Right lobe of liver (tissue), 6 donors: ENCODE measurements at places on chromosomes 16 and 17. TPM values are rescaled to one million over a fixed set of nuclear protein-coding genes. Genes with fewer than 3 reads are reported as not detected.
A peak's percentile ranks its signal among the peaks of the same experiment; 100 is the strongest.

Gene CHST5
- total RNA-seq: not detected

Gene USB1
- 63.3 TPM for total RNA-seq

Gene C17orf107
- total RNA-seq: 2.5 TPM

Gene CFAP119
- 1.8 TPM for total RNA-seq

Gene CD300E
- total RNA-seq: 0.07 TPM

Gene ATP1B2
- 0.66 TPM for total RNA-seq

Gene SLC5A11
- 1.1 TPM for total RNA-seq

Gene HAS3
- 0.66 TPM for total RNA-seq

Gene SPAG5
- total RNA-seq: 8.7 TPM

- DNase-seq: no peak
- H3K4me1 ChIP-seq: no peaks in the 10 kb centered on the region
- no peaks in the 10 kb centered on the region for H3K27me3 ChIP-seq
- H3K27ac ChIP-seq: no peak overlapping the region
- no peaks in the 10 kb centered on the region for H3K36me3 ChIP-seq
These were observed 146.4 kb downstream of the RBFOX3 start for GRCh38 chr17:79464318-79465010.

- no peak overlapping the region for H3K4me3 ChIP-seq
- no peaks in the 10 kb centered on the region for H3K27me3 ChIP-seq
- peak overlapping the region; percentile 61 for H3K27ac ChIP-seq
These were observed 370.2 kb upstream of the MAF start for GRCh38 chr16:79970551-79971236.

DNA sequence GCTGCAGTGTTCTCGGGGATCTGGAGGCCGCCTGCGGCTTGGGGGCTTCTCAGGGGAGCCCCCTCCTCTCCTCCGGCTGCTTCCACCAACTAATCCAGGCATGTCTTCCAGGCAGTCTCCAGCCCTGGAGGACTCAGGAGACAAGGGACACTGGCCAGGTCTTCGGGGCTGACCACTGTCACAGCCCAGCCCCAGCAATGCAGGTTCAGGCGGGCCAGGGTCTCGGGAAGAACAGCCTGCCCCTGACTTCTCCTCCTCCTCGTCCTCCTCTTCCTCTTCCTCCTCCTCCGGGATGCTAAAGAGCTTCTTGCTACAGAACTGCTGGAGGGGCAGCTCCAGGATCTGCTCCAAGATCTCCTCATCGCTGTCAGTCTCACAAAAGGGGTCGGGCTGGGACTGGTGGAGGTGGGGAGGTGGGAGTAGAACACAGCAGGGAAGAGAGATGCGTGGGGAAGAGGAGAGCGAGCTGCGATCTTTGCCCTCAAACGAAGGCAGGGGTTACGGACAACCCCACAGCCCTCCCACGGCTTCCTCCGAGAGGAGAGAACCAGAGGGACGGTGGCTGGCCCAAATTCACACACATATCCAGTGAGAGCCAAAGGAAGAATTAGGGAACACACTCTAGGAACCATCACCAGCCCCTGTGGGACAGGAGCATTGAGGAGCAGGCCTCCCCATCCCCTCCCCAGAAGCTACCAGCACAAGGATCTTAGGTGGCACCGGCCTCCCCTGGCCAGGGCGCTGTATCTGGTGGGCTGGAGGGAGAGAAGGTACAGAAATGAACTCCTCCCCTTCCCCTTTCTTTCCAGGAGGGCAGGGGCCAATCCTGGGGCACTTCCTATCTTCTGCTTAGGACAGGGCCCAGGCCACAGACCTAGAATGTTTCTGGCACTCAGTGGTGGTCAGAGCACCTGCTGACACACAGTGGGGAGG, 19.3 kb downstream of the TSPOAP1 start:
- no peaks in the 10 kb centered on the region for H3K36me3 ChIP-seq
- DNase-seq: no peak
- H3K27me3 ChIP-seq: no peaks in the 10 kb centered on the region
- H3K27ac ChIP-seq: no peak overlapping the region
- H3K4me3 ChIP-seq: no peak overlapping the region
- H3K4me1 ChIP-seq: no peaks in the 10 kb centered on the region

DNA sequence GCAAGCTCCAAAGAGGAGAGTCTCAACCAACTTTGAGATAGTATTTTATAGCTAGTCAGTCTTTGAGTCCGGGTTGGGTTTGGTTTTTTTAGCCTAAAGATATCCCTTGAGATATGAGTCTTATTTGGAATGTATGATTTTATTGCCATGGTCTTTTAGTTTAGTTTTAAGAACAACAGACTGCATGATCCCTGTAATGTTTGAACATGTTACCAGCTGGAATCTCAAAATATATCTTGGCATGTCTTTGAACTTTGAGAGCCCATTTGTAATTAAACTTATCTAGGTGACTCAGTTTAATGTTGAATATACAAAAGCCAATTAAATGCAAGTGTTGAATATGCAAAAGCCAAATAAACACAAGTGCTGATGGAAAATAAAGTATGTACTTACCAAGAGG, 100.6 kb downstream of the TANGO6 start:
- H3K36me3 ChIP-seq: no peaks in the 10 kb centered on the region
- no peak overlapping the region for H3K4me3 ChIP-seq
- H3K27me3 ChIP-seq: no peaks in the 10 kb centered on the region
- no peaks in the 10 kb centered on the region for H3K4me1 ChIP-seq
- no peak for DNase-seq

DNA sequence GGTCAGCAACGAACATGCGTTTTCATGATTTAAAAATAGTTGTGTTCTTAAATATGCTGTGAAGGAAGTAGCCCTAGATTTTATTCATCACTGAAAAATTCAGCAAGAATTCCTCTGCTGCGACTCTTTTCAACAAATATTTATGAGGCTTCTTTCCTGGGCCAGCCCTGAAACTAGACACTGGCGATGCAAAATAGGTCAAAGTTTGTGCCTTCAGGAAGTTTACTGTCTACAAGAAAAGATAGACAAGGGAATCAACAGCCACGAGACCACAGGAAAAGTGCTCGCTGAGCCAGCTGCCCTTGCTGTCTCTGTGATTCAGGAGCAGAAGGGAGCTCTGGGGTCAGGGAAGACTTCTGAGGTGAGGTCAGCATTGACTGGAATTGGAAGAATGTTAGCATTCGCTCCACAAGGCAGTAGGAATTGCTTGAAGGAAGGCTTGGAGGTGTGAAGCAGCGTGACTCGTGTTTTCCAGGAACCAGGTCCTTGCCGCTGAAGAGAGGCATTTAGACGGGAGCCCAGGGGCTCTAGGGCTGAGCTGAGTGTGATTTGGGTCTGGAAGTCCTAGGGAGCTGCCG, 1.9 kb upstream of the RPL26 start:
- H3K36me3 ChIP-seq: no peaks in the 10 kb centered on the region
- DNase-seq: no peak
- H3K27ac ChIP-seq: peak overlapping the region; percentile 33

- no peak overlapping the region for H3K4me3 ChIP-seq
- H3K27me3 ChIP-seq: no peaks in the 10 kb centered on the region
- H3K4me1 ChIP-seq: no peaks in the 10 kb centered on the region
- H3K27ac ChIP-seq: no peak overlapping the region
- DNase-seq: no peak
These were observed 282.2 kb downstream of the MAF start for GRCh38 chr16:79318143-79318899.

- no peaks in the 10 kb centered on the region for H3K36me3 ChIP-seq
- no peak overlapping the region for H3K4me3 ChIP-seq
- H3K4me1 ChIP-seq: no peaks in the 10 kb centered on the region
- H3K27me3 ChIP-seq: no peaks in the 10 kb centered on the region
- DNase-seq: no peak
These were observed 82.4 kb downstream of the NDE1 start for GRCh38 chr16:15732416-15732815.

DNA sequence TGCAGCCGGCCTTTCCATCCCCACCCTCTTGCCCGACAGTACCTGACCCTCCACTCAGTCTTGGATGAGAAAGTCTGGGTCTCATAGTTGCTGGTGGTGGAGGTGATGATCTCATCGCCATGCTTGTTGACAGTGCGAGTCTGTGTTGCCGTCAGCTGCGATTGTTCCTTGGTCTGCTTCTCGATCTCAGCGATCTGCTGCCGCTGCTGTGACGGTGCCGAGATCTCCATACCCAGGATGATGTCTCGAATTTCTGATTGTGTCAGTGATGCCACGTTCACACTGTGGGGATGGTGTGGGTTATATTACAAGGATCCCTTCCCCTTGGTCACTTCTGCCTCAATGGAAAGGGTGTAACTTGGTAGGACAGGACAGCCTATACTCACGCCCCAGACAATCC, 4.1 kb upstream of the RILP start:
- peaks cover 7% of the 10 kb centered on the region for H3K4me1 ChIP-seq
- no peak for DNase-seq
- no peaks in the 10 kb centered on the region for H3K27me3 ChIP-seq
- H3K36me3 ChIP-seq: peaks cover 72% of the 10 kb centered on the region
- no peak overlapping the region for H3K4me3 ChIP-seq
- H3K27ac ChIP-seq: no peak overlapping the region

DNA sequence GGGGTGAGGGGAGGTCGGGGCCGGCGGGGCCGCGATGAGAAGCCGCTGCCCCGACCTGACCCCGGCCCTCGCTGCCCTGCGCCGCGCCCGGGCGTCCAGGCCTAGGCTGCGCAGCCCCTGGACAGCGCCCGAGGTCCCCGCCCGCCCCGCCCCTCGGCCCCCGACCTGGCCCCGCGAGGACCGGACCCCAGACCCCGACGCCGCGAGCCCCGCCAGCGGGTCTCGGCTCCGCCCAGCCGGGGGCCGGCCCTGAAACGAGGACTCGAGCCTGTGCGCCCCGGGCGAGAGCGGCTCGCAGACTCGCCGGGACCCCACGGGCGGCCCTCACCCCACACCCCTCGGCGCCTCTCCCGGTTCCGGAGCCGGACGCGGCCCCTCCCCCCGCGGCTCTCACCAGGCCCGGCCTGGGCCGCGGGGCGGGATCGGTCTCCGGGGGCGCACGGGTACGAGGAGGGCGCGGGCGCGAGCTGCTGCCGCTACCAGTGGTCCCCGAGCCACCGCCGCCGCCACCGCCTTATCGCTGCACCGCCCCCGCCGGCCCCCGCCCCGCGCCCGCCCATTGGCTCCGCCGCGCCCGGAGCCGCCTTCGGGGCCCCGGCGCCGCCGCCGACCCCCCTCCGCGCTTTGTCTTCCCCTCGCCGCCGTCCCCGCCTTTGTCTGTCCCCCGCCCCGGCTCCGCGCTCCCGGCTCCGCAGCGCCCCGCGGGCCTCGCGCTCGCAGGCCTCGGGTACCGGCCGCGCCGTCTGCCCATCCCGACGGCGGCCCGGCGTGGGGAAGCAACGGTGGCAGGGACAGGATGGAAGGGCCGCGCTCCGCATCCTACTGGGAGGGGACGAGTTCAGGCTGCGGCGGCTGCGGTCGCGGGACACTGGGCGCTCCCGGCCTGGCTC, at the start of gene LIMD2:
TSS of gene LIMD2 (minus strand) at position 488 of the 890 bp plus-strand sequence. CDS start 827 bp downstream, outside the sequence.
- peak; percentile 69 for DNase-seq
- H3K36me3 ChIP-seq: no peaks in the 10 kb centered on the region
- H3K27ac ChIP-seq: peak within 1 kb of the TSS; percentile 31
- peaks cover 15% of the 10 kb centered on the region for H3K4me1 ChIP-seq
- no peaks in the 10 kb centered on the region for H3K27me3 ChIP-seq

- DNase-seq: no peak
- no peaks in the 10 kb centered on the region for H3K36me3 ChIP-seq
- no peaks in the 10 kb centered on the region for H3K27me3 ChIP-seq
- H3K4me3 ChIP-seq: no peak overlapping the region
These were observed 7.7 kb upstream of the CIBAR2 start for GRCh38 chr16:85120006-85120340.

DNA sequence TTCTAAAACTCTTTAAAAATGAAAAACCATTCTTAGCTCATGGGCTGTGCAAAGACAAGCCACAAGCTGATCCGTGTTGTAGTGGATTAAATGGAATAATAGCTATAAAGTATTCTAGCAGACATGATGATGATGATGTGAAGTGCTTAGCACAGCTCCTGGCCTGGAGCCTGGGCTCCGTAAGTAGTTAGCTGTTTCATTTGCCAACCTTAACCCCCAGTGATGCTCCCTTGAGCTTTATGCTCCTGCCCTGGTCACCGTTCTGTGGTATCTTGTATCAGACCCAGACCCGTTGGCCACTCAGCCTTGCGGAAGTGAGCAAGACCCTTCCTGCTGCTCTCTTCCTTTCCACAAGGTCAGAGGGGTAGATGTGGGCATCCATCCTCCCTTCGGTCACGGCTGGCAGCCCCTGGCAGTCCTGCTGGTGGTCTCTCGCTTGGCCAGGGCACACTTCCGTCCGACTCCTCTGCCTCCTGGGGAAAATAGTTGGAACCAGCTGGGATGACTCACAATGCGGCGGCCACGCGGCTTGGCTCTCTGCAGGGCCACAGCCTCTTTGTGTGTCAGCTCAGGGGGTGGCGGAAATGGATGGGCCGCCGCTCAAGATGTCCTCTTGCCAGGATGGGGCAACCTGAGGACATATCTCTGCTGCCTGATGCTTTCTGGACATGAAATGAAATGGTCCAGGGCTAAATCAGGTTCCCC, 79.1 kb downstream of the GPR139 start:
- no peak overlapping the region for H3K27ac ChIP-seq
- H3K36me3 ChIP-seq: no peaks in the 10 kb centered on the region
- H3K4me1 ChIP-seq: peaks cover 6% of the 10 kb centered on the region
- no peak for DNase-seq

DNA sequence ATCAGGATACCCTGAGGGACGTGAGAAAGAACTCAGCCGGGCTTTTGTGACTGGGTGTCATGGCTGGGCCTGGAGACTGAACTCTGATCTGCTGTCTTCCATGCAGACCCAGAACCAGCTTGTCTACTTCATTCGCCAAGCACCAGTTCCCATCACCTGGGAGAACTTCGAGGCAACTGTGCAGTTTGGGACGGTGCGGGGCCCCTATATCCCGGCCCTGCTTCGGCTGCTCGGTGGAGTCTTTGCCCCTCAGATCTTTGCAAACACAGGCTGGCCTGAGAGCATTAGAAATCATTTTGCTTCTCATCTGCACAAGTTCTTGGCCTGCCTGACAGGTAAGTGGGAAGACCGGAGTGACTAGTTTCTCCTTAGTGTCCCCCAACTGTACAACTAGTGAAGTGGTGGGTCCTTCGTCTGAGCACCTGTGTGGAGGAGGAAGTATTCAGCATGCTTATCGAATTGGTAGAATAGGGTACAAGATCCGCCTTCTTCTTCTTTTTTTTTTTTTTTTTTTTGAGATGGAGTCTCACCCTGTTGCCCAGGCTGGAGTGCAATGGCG, 15.5 kb downstream of the DNAH2 start:
- H3K27ac ChIP-seq: no peak overlapping the region
- no peaks in the 10 kb centered on the region for H3K36me3 ChIP-seq
- no peak overlapping the region for H3K4me3 ChIP-seq
- no peak for DNase-seq

DNA sequence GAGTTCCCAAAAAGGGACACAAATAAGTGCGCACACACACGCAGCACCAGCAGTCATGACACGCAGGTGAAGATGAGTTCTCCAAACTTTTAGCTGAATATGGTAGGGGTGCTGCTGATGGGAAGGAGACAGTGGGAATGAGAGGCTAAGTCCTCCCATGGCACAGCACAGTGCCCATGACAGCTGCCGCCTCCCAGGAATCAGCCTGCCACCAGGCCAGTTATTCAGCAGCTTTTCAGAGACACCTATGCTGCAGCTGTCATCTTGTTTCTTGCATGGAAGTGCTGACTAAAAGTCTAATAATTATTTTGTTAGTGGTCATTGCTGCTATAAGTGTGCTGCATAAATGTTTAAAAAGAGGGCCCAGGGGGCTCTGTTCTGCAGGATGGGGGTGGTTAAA, 12.2 kb downstream of the WFIKKN2 start:
- no peak overlapping the region for H3K4me3 ChIP-seq
- no peaks in the 10 kb centered on the region for H3K36me3 ChIP-seq
- no peaks in the 10 kb centered on the region for H3K27me3 ChIP-seq
- no peak overlapping the region for H3K27ac ChIP-seq

- DNase-seq: no peak
- no peak overlapping the region for H3K4me3 ChIP-seq
- no peaks in the 10 kb centered on the region for H3K27me3 ChIP-seq
- no peak overlapping the region for H3K27ac ChIP-seq
These were observed 27.3 kb upstream of the ALKBH5 start for GRCh38 chr17:18156171-18156975.
